Cortex of kidney (tissue), 1 donor: ENCODE measurements at places on chromosomes 3 and 15.

- DNase-seq = no peak
Measured at GRCh38 chr15:92266796-92267685, 126.6 kb upstream of the ST8SIA2 start.

DNA sequence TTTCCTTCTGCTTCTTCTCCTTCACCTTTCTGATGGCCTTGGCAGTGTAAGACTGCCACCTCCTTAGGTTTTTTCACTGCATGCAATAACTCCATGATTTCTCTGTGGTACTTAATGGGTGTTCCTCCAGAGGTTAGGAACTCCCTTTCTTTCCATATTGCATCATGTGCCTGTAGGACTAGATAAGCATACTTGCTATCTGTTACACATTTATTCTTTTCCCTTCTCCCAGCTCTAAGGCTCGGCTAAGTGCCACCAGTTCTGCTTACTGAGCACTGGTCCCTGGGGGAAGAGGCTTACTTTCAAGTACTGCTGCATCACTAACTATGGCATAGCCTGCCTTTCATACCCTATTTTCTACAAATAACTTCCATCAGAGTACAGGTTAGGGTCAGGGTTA, 351.8 kb downstream of the OTOL1 start:
- no peak for DNase-seq

DNA sequence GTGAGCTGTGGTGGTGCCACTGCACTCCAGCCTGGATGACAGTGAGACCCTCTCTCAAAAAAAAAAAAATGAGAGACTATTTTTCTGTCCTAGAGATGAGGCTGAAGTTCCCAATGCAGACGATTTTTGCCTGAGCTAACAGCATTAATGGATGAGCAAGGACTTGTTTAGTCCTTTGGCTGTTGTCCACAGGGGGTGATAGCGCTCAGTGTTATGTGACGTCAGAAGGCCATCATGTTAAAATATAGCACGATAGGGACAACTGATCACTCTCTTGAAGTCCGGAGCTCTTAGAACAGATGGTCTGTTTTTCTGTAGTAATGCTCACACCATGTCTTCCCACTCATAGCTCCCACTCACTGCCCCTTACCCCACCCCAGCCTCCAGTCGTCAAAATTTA, 6.8 kb downstream of the TRNT1 start:
- DNase-seq = no peak

DNA sequence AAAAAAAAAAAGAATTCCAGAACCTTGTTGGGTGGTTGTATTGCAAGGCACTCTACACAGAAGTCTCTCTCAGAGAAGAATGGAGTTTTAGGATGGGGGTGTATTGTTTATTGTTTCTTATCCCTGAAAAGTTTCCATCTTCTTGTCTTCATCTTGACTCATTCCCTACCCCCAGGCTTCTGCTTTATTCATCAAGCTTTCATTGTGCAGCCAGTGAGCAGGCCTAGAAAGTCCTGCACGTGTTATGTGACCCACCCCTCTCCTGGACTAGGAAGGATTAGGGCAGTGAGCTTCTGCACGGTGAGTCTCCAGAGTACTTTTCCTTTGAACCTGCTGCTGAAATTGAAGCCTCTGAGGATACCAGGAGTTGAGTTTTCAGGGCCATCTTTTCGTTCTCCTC, 150.9 kb upstream of the IL12A start:
- DNase-seq = no peak

DNA sequence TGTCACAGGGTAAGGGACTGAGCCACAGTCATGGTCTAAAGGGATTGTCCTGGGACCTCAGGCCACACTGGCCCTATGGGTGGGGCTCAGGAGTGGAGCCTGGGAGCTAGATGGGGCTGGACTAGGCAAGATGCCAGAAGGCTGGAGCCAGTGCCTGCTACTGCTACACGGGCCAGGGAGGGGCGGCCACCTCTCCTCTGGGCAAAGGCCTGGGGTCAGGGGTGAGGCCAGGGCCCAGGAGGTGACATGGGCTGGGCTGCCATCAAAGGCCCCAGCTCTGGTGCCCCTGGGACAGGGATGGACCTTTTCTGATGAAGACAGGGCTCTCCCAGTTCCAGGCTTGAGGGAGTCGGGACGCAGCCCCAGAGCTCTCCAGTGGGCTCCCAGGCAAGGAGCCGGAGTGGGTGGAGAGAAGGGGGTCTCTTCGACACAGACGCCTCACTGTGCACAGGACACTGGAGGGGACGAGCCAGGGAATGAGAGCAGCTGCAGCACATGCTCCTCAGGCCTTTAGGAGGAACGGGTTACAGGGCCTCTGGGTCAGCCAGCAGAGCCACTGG, 62.1 kb upstream of the IQSEC1 start:
- no peak for DNase-seq

DNA sequence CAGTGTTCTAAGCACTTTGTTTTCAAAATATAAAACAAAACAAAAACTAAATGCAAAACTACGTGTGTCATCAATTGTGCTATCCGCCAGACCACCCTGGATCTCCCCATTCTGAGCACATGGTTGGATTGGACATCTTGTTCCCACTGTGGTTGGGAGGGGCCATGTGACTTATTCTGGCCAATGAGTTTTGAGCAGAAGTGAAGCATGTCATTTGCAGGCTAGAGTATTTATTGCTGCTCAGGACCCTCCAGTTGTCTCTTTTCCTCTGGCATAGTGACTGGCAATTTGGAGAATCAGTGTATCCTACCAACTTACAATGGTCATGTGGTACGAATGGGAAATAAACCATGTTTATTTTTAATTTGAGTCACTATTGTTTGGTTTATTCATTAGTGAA, 70.2 kb upstream of the ST8SIA2 start:
- no peak for DNase-seq

- DNase-seq = no peak
Measured at GRCh38 chr15:44314512-44314911, 26.0 kb downstream of the GOLM2 start.

DNA sequence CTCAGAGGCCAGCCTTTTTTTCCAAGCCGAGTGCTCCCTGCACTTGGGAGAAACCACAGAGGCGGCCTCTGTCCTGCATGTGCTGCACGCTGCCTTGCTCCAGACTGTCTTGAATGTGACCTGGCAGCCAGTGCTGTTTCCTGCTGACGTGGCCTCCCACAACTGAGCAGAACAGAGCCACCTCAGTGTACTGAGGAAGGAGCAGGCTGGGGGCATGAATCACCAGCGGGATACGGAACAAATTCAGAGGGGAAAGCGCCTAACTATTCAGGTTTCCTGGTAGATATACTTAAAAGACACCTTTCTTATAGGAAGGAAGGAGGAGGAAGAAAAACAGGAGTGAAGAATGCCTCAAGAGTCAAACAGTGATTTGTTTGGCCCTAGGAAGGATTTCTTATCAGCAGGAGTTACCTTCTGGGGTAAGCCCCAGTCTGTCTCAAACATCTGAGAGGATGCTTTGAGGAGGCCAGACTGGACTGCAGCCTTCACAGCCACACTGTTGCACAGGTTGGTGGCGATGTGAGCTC, 114.0 kb downstream of the FNDC3B start:
- DNase-seq = no peak

GRCh38 chr3:168794427-168794826, 698.7 kb upstream of the GOLIM4 start:
- no peak for DNase-seq

GRCh38 chr3:97464035-97464434, 300.5 kb upstream of the ARL6 start:
- no peak for DNase-seq

GRCh38 chr15:85913461-85913860, 118.7 kb upstream of the KLHL25 start:
- DNase-seq = no peak

DNA sequence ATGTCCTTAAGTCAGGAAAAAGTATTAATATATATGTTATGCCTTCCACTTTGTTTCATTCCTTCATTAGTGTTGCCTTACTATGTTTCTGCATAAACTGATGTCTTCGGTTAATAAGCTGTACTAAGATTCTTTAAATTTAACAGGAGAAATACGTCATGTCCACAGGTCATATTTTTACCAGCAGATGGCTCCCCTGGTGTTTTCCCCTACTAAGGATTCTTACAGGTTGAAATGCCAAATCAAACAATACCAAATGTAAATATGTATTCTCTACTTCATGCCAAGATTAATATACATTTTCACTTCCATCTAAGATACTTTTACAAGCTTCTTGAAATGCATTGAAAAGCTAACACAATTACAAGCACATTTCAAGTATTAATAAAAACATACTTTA, 1602.1 kb downstream of the SI start:
- DNase-seq = no peak

- DNase-seq = no peak
Measured at GRCh38 chr15:100602823-100603393, 519 bp downstream of the ASB7 start.

- DNase-seq = no peak
Measured at GRCh38 chr3:99789011-99789721, 28.5 kb upstream of the CMSS1 start.

- DNase-seq = no peak
Measured at GRCh38 chr3:14210290-14210688, 31.7 kb downstream of the LSM3 start.

DNA sequence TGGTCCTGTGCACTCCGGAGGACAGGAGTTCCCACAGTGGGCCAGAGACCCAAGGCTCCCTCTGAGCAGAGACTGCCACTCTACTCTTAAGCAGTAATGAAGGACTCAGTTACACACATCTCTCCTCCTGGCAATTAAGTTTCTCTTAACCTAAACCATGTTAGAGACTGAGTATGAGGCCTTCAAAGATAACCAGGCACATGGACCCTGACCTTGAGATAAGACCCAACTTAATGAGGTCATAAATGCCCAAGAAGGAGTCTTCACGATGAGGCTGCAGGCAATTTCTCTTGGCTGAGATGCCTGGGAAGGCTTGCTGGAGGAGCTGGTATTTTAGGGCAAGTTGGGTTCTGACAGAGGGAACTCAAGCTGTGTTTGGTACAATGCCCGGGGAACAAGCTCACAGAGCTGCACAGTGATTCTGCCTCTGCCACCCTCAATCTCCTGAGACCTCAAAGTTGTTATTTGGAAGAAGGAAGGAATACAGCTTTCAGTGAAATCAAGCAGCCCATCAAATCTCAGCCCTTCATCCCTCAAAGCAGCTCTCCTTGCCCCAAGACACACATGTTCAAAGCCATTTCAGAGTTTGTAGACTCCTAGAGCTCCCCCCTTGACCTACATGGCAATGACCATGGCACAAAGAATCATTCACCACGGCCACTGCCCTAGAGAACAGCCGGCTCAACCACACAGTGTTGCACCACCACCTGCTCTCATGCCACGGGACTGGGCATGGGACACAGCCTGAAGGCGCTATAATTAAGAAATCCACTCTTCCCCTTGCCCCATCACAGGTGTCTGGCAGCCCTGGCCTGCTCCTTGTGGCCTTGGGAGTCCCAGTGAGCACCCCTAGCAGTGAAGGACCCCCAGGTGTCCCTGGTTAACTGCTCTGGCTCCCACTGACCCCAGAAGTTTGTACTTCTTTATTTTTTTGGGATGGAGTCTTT, 7.1 kb downstream of the RMDN3 start:
- no peak for DNase-seq

- no peak for DNase-seq
Measured at GRCh38 chr3:139546772-139547171, 7.2 kb upstream of the RBP1 start.

DNA sequence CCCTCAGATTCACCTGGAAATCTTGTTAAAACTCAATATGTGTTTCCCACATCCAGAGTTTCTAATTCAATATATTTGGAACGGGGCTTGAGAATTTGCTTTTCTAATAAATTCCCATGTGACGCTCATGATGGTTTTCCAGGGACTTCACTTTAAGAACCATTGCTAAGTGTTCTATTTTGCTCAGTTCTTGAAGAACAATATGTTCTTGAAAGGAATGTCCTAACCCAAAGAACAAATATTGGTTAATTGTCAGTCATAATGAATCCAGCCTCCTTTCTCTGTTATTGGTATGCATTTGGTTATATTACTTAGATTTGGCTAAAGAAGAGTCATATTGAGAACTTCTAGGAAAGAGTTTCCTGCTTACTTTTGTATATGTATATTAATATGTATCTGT, 4.4 kb upstream of the PLSCR2 start:
- no peak for DNase-seq
